Hematopoietic multipotent progenitor cell treated with erythropoietin and hydrocortisone succinate and interleukin-3 and kit ligand, for 6 days (in vitro differentiated cells): ENCODE measurements at places on chromosomes 12 and 14.

- no peak for DNase-seq
Measured at GRCh38 chr14:101058571-101058970, 155.0 kb upstream of the RTL1 start.

DNA sequence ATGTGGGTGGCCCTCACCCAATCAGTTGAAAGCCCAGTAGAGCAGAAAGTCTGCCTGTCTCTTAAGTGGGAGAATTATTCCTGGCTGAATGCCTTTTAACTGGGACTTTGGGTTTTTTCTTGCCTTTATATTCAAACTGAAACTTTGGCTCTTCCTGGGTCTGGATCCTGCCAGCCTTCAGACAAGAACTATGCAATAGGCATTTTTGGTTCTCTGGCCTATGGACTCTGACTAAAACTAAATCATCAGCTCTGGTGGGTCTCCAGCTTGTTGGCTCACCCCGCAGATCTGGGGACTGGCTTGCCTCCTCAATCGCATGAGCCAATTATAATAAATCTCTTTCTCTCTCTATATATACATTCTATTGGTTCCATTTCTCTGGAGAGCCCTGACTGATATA is 173.0 kb upstream of the IGF1 start:
- no peak for DNase-seq

DNA sequence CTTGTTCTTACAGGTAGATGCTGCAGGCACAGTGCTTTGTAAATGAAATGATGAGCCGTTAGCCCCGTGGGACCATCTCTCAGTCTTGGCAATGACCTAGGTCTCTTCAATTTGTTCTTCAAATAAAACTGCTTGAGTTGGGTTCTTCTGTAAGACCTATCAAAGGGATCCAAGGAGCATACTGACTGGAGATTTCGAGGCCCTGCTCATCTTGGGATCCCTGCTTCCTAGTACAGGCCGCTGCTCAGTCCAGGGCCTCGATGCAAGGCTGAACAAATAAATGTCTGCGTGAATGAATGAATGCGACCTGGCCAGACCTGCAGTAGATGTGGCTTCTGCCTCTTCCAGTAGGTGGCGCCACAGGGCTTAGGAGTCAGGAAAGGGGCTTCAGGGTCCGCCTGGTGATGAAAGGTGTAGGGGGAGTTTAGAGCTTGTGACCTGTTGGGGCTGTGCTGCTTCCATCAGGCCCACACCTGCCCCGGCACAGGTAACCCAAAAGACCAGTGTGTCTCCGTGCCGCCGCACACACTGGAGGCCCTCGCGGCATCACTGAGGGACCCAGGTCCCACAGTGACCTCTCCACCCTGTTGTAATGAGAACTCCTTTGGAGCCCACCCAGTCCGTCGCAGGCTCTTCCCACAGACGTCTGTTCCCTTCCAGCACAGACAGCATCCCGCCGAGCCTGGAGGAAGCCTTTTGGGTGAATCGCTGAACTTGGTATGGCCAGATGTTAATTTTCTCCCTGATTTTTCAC is 4.4 kb downstream of the CACNA1C start:
- peak; percentile 82 for DNase-seq

GRCh38 chr14:34160619-34161018 is 209.7 kb upstream of the EGLN3 start:
- DNase-seq = no peak
